Panc1 (cell line): ENCODE measurements at places on chromosomes 11 and 22. TPM values are rescaled to one million over a fixed set of nuclear protein-coding genes. Genes with fewer than 3 reads are reported as not detected.

GRCh38 chr11:26229257-26229656 is 102.7 kb upstream of the ANO3 start:
- DNase-seq, result no peak

Gene C11orf42
- not detected for total RNA-seq

Gene LMNTD2
- 21.8 TPM for total RNA-seq

DNA sequence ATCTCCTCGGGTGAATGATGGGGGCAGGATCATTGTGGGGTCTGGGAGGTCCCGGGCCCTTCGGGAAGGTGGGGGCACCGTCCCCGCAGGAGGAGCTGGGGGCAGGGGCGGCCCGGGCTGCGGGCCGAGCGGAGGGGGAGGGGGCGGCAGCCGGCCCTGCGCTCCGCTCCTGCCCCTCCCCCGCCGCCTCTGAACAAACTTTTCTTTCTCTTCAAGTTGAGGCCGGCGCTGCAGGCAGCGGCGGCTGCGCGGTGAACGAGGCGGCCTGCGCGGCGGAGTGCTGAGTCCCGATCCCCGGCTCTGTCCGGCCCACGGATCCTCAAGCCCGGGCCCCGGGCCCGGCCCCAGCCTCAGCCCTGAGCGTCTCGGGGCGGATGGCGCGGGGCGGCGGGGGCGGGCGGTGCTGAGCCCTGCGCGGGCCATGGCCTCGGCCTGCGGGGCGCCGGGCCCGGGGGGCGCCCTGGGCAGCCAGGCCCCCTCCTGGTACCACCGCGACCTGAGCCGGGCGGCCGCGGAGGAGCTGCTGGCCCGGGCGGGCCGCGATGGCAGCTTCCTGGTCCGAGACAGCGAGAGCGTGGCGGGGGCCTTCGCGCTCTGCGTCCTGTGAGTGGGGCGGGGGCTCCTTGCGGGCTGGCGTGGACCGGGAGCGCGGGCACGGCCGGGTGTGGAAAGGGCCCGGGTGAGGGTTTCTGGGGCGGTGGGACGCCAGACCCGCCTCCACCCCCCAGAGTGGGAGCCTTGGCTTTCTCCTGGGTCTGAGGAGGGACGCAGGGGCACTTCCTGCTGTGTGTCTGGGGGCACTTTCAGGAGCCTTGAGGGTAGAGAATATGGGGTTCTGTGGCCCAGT is at the start of gene INPPL1:
Gene INPPL1 (plus strand): TSS at position 204 of the 847 bp plus-strand sequence. CDS start 218 bp downstream, at position 422.
- no peak for DNase-seq

- no peak for DNase-seq
These were observed 115.9 kb downstream of the FBXO7 start for GRCh38 chr22:32590556-32590955.

Gene CEND1
- 15.9 TPM for total RNA-seq

- DNase-seq, result no peak
These were observed 344.4 kb downstream of the CTTN start for GRCh38 chr11:70742553-70743291.

Gene CADM1
- 3.9 TPM for total RNA-seq

DNA sequence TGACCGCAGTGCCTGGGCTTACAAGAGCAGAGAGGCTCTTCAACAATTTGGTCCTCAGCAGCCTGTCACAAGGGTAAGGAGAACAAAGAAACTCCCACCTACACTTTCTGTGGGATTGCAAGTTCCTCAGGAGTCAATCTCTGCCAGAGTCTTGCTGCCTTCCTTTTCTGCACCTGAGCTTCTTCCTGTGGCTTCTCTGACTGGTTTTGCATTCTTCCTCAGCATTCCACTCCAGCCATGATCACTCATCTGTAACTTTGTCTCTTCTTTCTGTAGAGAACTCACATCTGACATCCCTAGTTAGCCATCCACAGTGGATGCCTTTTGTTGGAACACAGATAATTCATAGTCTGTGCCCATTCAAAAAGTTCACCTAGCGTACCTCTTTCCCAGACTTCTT is 14.2 kb upstream of the OR6A2 start:
- no peak for DNase-seq

Gene RFPL2
- total RNA-seq, result not detected

DNA sequence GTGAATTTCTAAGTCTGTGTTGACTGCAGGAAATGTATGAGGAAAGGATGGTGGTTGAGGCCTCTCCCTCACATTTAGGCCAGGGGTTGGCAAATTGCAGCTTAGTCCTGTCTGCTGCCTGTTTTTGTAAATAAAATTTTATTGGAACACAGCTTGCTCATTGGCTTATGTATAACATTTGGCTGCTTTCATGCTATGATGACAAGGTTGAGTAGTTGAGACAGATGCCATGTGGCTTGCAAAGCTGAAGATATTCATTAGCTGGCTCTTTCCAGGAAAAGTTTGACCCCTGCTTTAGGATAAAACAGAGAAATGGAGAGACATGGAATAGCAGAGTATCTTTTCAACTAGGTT is 46.2 kb downstream of the BCR start:
- DNase-seq, result no peak

DNA sequence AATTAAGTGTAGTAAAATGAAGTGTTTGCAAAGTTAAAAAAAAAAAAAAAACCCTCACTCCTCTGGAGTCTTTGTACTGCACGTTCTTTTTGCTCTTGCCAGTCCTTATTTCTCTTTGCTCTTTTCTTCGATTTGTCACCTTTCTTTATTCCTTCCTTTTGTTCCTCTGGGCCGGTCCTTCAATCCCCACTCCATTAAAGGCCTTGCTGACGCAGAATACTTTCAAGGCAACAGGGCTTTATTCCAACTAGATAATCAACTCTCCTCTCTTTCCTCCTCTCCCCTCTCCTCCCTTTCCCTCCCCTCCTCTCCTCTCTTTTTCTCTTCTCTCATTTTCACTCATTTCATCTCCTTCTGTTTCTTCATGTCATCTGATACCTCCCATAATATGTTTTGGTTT is 138.2 kb upstream of the NTM start:
- DNase-seq, result no peak

Gene DENND6B
- 5.8 TPM for total RNA-seq

GRCh38 chr11:115581871-115582639 is 77.8 kb upstream of the CADM1 start:
- peak; percentile 2 for DNase-seq

DNA sequence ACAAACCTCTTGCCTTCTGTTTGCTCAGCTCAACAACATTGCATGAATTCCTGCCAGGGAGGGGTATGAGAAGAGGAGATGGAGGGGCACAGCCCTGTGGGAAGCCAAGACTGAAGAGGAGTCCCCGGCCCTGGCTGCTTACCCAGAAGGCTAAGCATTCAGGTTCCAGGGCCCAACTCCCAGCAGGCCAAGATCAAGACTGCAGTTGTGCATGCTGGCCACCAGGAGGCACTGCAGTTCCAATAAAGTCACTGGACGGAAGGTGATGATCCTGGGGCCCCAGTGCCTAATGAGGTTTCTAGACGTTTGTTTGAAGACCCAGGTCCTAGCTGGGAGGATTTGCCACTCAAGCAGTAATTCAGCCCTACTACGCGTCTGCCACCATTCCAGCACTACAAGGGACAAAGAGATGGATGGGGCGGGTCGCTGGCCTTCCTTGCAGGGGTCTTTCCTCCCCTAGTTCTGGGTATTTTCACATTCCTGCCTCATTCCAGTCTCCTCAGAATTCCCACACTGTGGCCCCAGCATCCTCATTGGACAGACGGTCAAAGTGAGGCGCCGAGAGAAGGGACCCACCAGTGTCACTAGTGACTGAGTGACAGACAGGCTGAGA is 23.6 kb downstream of the ALX4 start:
- peak; percentile 47 for DNase-seq

Gene PRR33
- not detected for total RNA-seq

DNA sequence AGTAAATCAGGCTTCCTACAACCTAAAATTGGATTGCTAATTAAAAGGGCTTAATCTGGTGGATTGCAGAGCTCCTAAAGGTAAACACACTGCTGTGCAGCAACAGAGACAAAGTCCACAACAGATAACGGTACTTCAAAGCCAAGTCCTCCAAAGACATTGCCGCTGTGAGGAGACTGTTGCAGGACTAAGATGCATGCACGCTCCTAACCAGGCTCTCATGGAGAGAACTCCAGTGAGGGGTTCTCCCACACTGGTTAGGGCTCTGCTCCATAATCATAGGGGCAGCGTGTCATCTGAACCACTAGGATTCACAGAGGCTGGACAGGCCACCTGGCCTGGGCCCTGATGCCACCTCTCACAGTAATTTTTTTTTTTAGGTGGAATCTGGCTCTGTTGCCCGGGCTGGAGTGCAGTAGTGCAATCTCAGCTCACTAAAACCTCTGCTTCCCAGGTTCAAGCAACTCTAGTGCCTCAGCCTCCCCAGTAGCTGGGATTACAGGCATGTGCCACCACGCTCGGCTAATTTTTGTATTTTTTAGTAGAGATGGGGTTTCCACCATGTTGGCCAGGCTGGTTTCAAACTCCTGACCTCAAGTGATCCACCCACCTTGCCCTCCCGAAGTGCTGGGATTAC is 56.9 kb upstream of the ARFGAP3 start:
- DNase-seq, result no peak

Gene TMEM191B
- 3.7 TPM for total RNA-seq

DNA sequence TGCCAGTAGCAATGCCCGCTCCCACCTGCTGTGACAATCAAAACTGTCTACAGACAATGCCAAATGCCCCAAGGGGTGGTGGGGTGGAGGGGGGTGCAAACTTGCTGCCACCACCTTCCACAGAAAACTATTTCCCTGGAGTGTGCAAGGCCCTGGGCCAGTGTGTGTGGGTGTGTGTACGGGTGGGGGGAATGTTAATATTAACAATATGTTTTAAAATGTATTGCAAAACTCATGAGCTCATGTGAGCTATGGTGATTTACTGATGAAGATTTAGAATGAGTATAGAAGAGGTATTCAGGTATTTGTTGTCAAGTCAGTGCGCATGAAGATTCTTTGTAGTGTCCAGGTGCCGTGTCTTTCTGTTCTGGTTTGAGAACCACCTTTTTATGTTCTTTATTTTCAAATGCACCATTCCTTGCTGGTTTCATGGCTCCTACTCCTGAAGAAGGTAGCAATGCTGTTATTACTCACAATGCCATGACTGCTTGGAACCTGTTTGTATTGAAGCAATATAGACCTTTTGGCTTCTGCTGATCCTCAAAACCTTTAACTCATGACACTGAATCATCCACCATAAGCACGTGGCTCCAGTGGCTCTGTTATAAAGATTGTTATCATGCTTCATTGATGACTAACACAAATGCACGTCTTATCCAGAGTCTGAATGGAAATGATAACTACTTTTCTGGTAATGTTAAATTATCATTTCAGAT is 29.9 kb upstream of the AQP11 start:
- peak; percentile 79 for DNase-seq

DNA sequence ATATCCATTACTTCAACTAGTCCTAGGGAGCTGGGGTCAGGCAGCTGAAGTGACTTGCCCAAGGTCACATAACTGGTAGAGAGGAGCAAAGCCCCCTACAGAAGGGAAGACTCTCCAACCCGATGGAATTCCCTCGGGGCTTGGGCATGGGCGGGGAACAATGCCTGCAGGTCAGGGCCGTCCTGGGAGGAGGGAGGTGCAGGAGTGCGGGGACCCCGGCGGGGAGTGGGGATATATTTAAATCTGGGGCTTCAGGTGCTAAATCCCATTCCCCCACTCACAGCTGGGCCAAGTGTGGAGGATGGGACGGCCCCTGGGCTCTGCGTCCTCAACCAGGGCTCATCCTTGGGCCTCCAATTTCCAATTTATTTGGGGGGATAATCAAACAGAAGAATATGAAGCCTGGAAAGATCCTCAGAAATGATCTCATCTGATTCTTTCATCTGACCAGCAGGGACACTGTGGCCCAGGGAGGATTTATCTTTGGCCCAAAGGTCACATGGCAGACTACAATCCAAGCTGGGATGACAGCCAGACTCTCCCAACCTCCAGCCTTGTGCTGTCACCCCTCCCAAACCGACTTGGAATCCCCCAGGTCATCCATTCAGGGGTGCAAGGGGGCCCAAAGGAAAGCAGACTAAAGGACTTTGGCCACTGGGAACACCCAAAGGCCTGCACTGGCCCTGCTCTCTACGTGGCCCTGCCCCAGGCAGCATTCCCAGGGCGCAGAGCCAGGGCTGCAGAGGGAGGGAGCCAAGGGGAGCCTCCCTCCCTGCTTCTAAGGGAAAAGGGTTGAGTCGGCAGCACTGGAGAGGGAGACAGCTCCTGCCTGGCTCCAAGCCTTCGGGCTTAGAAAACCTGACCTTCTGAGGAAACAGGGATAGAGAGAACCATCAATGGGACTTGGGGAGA is 8.7 kb upstream of the C1QTNF6 start:
- DNase-seq, result no peak

GRCh38 chr22:48263791-48264351 is 1501.4 kb downstream of the TBC1D22A start:
- DNase-seq, result no peak

DNA sequence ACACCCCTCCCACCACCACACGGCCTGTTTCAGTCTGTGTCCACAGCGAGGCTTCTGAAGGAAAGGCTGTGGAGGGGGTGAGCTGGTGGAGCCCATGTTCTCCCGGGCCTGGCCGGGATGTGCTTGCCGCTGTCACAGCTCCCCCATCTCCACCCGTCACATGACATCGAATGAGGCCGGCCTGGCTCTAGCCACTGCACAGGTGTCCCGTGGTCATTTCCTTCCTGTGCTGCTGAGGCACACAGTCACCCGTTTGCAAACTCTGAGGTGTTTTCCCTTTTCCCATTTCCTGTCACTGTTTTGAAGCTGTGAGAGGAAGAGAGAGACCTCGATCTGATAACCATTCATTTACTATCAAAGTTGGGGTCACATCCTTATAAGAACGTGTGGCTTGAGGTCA is 55.7 kb upstream of the CLDN5 start:
- DNase-seq, result no peak

- no peak for DNase-seq
These were observed 4.2 kb downstream of the MYRF start for GRCh38 chr11:61756452-61757212.

DNA sequence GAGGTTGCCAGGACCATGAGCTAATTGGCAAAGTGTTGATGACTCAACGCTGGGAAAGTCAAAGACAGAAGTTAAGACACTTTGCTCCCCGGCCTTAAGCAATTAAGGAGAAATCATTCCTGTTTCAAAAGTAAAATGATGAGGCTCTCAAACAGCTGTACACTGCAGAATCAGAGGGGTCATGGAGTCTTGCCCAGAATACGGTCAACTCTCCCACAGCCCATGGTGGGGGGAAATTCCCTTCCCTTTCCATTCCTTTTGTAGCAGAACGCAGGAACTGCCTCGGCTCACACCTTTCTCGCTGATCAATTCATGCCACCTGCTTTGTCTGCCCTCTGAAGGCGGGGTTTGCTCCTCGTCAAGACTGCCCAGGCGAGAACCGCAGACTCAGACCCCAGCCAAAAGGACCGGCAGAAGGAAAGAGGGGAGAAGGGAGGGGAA is 52.8 kb downstream of the MN1 start:
- DNase-seq, result no peak
